Stimulated activated CD8-positive, alpha-beta memory T cell treated with anti-CD3 and anti-CD28 coated beads, Interleukin-15, amount 100 ng/mL, for 1 hour (primary cell): ENCODE measurements at places on chromosomes 13 and 19.

DNA sequence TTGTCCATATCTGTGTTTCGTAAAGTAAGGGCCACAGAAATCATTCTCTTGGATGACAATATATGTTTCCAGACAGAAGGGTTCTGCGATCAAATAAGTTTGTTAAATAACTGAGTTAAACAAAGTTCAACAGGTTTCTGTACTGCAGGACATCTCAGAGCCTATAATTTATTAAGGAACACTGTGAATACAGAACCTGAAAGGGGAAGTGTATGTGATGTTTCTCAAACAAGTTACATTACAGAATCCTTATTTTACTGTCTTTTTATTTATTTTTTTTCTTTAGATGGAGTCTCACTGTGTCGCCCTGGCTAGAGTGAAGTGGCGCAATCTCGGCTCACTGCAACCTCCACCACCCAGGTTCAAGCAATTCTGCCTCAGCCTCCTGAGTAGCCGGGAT, 55.4 kb upstream of the GTF2F2 start:
- DNase-seq: no peak

GRCh38 chr19:49261602-49262001, 63.4 kb downstream of the SLC6A16 start:
- no peak for DNase-seq

- DNase-seq: no peak
Measured at GRCh38 chr19:5397804-5398692, 57.2 kb upstream of the ZNRF4 start.

GRCh38 chr13:104301171-104301975, 1235.2 kb upstream of the SLC10A2 start:
- DNase-seq: no peak

DNA sequence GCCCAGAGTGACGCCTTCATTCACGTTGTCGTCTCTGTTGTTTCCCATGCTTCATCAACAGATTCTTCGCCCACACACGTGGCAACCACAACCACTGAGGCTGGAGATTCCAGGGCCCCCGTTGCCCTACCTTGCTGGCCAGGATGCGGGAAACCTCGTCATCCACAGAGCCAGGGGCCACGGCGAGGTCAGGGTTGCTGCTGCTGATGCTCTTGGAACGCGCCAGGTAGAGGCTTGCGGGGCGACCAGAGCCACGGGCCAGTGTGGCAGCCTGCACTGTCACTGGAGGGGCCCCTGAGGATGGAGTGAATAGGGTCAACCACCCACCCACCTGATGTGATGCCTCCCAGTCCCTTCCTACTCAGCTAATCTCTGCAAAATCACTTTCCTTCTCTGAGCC, 6.3 kb upstream of the ANGPTL8 start:
- no peak for DNase-seq

DNA sequence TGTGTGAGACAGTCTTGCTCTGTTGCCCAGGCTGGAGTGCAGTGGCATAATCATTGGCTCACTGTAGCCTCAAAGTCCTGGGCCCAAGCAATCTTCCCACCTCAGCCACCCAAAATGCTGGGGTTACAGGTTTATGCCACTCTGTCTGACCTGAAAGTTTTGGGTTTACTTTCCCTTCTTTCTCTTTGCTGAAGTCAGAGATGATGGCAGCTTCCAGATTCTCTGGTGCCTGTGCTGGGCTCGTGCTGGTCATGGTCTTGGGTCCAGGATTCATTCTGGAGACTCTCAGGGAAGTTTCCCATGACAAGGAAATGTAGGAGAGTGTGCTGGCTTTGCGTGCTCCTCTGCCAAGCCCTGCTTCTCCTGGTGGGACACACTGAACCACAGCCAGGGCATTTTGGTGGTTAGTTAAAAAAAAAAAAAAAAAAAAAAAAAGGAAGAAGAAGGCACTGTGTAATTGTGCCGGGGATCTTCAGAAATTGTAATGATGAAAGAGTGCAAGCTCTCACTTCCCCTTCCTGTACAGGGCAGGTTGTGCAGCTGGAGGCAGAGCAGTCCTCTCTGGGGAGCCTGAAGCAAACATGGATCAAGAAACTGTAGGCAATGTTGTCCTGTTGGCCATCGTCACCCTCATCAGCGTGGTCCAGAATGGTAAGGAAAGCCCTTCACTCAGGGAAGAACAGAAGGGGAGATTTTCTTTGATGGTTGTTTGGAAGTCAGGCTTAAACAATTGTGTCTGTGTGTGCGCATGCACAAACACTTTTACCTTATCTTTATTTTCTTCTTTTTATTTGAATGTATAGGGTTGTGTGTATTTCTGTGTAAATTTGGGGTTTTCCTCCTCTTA, at the start of gene ALOX5AP:
TSS of gene ALOX5AP (plus strand) at position 519 of the 847 bp plus-strand sequence. CDS start at position 582, 63 bp downstream.
- DNase-seq: no peak
